Left lung (tissue), 14 donors: ENCODE measurements at places on chromosomes 2 and 18.

- no peaks in the 10 kb centered on the region for H3K27me3 ChIP-seq
- H3K27ac ChIP-seq, result no peak overlapping the region
- H3K4me3 ChIP-seq, result no peak overlapping the region
- H3K36me3 ChIP-seq, result no peaks in the 10 kb centered on the region
Observed at GRCh38 chr2:168816369-168816768, 13.9 kb downstream of the NOSTRIN start.

DNA sequence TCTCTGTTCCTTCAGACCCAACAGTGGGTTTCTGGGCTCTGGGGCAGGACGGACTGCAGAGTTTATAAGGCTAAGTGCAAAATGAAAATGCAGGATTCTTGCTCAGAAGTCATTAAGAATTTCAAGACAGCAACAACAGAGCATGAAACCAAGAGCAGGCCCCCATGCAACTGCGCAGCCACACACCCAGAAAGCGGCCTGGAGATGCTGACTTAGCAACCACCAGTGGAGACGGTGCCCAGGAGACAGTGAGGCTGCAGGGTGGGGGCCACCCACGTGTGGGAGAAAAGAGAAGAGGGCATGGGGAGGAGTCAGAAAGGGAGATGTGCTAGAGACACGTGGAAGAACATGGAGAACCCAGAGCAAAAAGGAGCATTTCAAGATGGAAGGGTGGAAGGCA is 66.5 kb downstream of the GALNT14 start:
- no peak overlapping the region for H3K4me3 ChIP-seq
- no peaks in the 10 kb centered on the region for H3K36me3 ChIP-seq
- H3K4me1 ChIP-seq, result no peaks in the 10 kb centered on the region
- DNase-seq, result no peak

GRCh38 chr2:30756971-30757370 is 50.3 kb downstream of the CAPN13 start:
- no peak for DNase-seq
- no peaks in the 10 kb centered on the region for H3K27me3 ChIP-seq
- no peak overlapping the region for H3K27ac ChIP-seq
- H3K4me3 ChIP-seq, result no peak overlapping the region
- no peaks in the 10 kb centered on the region for H3K4me1 ChIP-seq

DNA sequence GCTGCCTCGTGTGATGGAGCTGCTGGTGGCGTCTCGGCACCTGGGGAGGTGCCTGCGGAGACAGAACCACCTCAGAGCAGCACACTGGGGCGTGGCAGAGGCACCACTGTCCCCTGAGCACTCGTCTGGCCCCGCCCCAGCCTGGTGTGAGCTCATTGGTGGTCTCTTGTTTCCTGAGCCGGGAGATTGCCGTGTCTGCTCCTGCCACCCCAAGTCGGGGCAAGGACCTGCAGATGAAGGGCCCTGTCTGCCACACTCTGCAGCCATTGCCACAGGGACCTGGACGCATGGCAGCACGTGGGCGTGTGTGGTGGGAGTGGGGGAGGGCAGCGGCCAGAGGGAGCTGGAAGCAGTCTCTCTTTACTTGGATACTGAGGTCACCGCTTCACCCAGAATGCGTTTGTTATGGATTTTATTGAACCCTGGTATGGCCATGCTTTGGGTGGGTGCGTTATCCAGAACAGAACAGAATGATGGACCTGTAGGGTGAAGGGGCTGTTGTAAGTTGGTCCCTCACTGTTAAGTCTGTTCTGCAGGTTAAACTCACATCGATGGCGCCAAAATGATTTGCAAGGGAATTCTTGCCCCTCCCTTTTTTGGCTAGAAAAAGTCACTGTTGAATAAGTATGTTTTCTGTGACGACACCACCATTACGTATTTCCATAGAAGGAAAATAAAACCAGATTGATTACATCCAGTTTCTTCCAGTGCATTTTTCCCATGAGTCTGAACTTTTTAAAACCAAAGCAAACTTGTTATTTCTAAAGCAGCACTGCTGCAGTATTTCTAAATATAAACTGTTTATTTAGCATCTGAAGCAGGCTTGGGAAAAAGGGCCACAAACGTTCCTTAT is 92.0 kb downstream of the USP40 start:
- H3K36me3 ChIP-seq, result no peaks in the 10 kb centered on the region
- H3K27ac ChIP-seq, result no peak overlapping the region
- no peaks in the 10 kb centered on the region for H3K27me3 ChIP-seq
- no peak overlapping the region for H3K4me3 ChIP-seq

DNA sequence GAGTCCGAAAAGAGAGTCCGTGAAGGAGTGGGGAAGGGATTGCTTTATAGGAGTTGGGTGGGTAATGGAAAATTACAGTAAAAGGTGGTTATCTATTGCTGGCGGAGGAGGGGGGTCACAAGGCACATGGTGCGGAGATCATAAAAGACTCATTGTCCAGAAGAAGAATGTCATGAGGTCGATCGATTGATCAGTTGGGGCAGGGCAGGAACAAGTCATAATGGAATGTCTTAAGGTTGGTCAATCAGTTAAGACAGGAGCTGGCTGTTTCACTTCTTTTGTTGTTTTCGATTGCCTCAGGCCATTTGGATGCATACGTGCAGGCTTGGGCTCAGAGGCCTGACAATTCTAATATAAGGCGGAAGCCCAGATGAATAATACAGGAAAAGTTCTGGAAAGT is 473.0 kb upstream of the TNP1 start:
- no peak for DNase-seq
- H3K4me1 ChIP-seq, result peaks cover 8% of the 10 kb centered on the region
- no peak overlapping the region for H3K4me3 ChIP-seq
- no peak overlapping the region for H3K27ac ChIP-seq
- no peaks in the 10 kb centered on the region for H3K27me3 ChIP-seq

DNA sequence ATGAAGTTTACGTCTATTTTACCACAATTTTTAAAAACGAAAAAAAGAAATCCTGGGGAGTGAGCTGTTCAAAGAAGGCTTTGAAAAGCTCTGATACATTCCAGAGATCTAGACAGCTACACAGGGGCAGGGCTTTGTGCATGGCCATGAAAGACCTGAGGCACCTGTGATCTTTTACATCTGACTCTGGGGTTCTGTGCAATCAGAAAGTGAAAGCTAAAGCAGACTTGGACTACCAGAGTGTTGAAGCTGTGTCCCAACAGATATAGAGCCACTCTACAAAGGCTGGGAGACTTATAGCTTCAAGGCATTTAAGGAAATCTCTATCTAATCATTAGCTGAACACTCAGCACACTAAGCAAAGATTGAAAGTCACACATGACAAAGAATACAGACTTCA is 34.1 kb downstream of the PARD6G start:
- no peaks in the 10 kb centered on the region for H3K27me3 ChIP-seq
- H3K36me3 ChIP-seq, result no peaks in the 10 kb centered on the region
- H3K4me3 ChIP-seq, result no peak overlapping the region
- DNase-seq, result no peak
- no peaks in the 10 kb centered on the region for H3K4me1 ChIP-seq

DNA sequence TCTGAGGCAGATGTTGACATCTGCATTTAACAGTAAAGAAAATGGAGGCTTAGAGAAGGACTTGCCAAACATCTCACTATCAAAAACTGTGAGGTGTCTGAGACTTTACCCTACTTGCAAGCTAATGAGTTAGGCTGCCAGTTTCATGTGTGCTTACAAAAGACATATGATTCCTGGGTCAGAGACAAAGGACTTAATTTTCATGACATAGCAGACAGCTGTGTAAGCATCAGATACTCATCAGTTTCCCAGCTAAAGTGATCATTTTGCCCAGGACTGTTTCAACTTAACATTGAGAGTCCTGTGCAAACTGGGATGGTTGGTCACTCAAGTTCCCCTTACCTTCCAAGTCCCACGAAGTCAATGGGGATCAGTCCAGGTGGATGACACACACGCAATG is 18.9 kb upstream of the DAPL1 start:
- no peaks in the 10 kb centered on the region for H3K4me1 ChIP-seq
- H3K36me3 ChIP-seq, result no peaks in the 10 kb centered on the region
- no peak for DNase-seq
- H3K4me3 ChIP-seq, result no peak overlapping the region

DNA sequence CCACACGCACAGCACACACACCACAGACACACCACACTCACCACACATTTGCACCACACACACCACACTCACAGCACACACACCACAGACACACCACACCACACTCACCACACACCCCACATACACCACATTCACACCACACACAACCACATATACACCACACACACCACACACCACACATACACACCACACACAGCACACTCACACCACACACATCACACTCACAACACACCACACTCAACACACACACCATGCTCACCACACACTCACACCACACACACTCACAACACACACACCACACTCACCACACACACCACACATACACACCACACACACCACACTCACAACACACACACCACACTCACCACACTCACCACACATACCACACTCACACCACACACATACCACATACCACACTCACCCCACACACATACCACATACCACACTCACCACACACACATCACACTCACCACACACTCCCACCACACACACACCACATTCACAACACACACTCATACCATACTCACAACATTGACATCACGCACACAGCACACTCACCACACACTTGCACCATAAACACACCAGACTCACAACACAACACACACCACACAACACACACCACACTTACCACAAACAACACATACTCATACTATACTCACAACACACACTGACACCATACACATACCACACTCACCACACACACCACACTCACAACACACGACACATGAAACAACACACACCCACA is 60.0 kb downstream of the SDC1 start:
- no peak for DNase-seq
- H3K27me3 ChIP-seq, result no peaks in the 10 kb centered on the region
- H3K36me3 ChIP-seq, result no peaks in the 10 kb centered on the region
- H3K4me1 ChIP-seq, result no peaks in the 10 kb centered on the region
- H3K4me3 ChIP-seq, result no peak overlapping the region

DNA sequence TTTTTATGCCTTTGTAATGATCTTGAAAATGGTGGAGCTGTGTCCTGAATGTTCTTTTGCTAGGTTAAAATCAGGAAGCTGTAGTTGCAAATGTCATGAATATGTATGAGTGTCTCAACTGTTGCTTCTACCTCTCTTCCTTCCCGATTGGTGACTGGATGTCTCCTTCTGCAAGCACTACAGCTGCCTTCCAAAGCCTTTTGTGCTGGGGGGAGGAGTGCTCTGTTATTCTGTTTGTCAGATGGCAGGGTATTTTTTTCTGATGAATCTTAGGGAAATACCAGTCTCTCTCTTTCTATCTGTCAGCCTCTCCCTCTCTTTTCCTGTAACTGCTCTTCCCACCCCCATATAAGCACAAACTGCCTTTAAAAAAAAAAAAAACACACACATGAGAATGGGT is 1396.3 kb upstream of the CELF4 start:
- no peaks in the 10 kb centered on the region for H3K36me3 ChIP-seq
- H3K27me3 ChIP-seq, result no peaks in the 10 kb centered on the region
- no peak for DNase-seq

DNA sequence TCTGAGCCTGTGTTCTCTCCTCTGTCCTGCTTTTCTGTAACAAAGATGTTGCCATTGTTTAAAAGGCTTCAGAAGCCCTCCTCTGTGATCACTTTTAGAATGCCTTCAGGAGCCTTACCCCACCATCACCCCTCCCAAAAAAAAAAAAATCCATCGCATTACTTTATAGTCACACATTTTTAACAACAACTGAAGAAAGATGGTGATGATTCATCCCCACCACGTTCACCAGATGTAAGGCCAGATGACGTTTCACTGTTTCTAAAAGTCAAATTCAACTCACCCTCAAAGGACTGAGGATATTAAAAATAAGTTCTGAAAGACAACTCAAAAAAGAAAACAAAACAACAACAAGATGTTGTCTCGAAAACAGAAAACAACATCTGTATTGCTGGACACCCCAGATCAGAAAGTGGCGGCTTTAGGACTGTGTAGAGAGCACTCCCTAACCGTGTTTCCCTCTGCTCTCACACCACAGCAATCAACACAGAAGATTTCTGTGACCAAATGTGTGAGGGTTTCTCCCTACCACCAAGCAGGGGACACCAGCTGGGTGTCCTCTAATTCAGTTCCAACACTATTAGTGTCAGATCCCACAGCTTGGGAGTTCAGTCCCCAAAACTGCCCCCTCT is 61.9 kb upstream of the CREB1 start:
- H3K4me1 ChIP-seq, result peaks cover 3% of the 10 kb centered on the region
- no peaks in the 10 kb centered on the region for H3K36me3 ChIP-seq
- no peaks in the 10 kb centered on the region for H3K27me3 ChIP-seq
- no peak for DNase-seq
- H3K4me3 ChIP-seq, result no peak overlapping the region

DNA sequence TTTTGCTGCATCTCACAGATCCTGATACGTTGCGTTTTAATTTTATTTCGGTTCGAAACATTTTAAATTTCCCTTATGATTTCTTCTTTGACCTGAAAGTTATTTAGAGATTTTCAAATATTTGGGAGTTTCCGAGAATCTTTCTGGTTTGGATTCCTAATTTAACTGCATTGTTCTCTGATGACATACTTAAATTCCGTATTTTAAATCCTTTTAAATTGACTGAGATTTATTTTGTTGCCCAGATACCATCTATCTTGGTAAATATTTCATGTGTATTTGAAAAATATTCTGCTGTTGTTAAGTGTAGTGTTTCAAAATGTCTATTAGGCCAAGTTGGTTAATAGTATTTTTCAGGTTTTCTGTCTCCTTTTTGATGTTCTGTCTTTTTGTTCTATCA is 37.7 kb downstream of the MROH2A start:
- H3K36me3 ChIP-seq, result no peaks in the 10 kb centered on the region
- H3K27me3 ChIP-seq, result no peaks in the 10 kb centered on the region
- no peak overlapping the region for H3K27ac ChIP-seq
- no peak for DNase-seq
- no peak overlapping the region for H3K4me3 ChIP-seq
- no peaks in the 10 kb centered on the region for H3K4me1 ChIP-seq

DNA sequence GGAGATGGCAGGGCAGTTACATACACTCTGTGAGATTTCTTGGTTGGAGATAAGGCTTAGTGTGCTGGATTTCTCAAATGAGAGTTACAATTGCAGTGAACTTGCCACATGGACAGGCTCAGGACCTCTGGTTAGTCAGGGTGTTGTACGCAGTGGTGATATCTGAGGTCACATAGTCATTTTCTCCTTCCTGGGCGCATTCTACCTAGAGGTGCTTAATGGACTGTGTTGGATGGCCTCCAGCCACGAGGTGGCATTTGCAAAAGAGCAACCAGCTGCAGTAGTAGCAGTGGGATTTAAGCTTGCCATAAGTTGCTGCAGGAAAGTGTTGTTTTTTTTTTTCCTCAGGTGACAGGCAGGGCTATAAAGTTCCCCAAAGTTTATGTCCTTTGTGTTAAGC is 173.8 kb upstream of the TMEM200C start:
- no peaks in the 10 kb centered on the region for H3K36me3 ChIP-seq
- no peaks in the 10 kb centered on the region for H3K4me1 ChIP-seq
- DNase-seq, result no peak
- H3K27ac ChIP-seq, result no peak overlapping the region

GRCh38 chr2:83516503-83516902 is 942.6 kb downstream of the SUCLG1 start:
- no peaks in the 10 kb centered on the region for H3K27me3 ChIP-seq
- no peak overlapping the region for H3K27ac ChIP-seq
- DNase-seq, result no peak
- H3K4me3 ChIP-seq, result no peak overlapping the region
- no peaks in the 10 kb centered on the region for H3K36me3 ChIP-seq
